ENCODE measurements at places on chromosomes 5 and 9. TPM values are rescaled to one million over a fixed set of nuclear protein-coding genes. Genes with fewer than 3 reads are reported as not detected.

DNA sequence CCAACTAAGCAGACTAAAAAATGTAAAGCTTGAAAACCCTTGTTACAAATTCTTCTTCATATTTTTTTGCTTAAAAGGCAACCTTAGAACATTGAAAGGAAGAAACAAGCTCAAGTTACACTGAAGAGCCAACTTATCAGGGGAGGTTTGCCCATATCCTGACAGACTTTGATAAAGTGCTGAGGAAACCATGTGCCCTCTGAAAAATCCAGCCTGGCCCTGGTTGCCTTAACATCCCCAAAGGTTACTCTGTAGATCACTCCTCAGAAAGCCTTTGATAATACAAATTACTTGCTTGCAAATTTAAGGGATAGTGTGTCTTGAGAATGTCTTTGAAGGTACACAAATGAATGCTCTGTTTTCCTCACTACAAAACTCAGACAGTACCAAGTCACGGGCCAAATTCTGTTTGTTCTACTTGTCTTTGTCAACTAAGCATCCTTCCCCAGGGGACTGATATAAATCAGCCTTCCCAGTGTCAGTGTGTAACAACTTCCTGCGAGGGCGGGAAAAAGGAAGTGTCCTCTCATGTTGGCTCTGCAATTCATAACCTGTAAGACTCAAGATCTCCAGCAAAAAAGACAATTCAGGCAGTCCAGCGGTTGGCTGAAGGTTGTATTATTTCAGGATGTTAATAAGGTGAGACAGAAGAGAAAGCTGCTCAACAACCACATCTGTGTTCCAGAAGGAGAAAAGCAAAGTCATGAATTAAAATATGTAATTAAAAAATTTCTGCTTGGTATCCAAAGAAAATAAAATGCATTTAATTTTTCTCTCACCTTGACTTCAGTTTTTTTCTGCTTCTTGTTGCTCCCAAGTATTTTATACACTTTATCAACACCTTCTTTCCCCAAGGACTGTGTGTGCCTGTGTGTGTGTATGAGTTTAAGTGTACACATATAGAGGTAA is 199.9 kb downstream of the PIK3R1 start:
- no peak for DNase-seq

DNA sequence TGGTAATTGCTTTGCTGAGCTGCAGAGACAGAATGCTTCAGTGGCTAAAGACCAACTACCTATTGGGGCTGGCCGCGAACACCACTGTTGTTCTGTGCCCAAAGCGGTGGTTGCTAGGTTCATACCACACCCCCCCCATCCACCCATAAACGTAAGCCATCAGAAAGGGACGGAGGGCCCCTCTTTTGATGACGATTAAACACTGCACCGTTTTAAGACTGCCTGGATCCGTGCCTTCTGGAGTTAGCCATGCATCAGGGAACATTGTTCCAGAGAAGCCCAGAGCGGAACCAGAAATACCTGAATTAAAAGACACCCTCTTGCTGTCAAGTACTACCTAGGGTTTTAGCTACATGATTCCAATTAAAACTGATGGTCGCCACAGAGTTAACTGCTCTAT is 369.1 kb upstream of the DAP start:
- DNase-seq, result no peak

- no peak for DNase-seq
Observed at GRCh38 chr9:120694559-120694958, 19.7 kb downstream of the MEGF9 start.

GRCh38 chr9:120538339-120538738 is 41.6 kb downstream of the CDK5RAP2 start:
- DNase-seq, result peak; percentile 44

DNA sequence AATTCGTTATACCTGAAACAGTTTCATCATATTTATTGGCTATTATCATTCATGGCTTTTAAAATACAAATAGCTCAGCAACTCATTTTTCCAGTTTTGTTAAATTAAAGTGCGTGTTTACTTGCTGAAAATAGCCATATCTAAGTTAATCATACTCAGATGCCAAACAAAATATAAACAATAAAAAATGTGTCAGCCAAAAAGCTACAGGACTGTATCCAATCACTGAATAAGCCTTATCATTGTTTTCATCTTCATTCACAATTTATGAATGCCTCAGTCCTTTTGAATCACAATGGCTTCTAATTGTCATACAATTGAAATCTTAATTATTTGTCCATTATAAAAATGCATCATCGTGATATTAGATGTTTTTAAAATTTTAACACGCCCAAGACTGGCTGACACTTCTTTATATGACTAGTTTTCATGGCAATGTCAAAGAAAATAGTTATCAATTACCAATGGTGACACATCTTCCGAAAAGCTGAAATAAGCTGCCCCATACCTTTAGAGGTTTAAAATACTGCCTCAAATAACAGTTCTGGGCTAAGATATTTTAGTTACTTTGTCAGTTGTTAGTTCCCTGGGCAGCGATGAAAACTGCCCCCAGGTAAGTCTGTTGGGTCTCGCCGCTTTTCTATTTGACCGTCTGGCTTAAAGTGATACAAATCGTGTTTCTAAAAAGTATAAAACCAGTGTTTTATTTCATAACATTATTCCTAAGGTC is 1.8 kb downstream of the NFIB start:
- DNase-seq, result no peak

DNA sequence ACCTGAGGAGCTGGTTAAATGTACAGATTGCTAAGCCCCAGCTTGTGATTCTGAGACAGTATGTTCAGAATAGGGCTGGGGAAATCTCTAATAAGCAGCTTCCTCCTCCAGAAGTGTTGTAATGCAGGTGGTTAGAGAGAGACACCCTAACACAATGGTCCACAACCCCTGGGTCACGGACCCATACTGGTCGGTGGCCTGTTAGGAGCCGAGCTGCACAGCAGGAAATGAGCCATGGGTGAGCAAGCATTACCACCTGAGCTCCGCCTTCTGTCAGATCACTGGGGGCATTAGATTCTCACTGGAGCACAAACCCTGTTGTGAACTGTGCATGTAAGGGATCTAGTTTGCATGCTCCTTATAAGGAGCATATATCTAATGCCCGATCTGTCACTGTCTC is 61.8 kb downstream of the SLC36A1 start:
- peak; percentile 85 for DNase-seq

DNA sequence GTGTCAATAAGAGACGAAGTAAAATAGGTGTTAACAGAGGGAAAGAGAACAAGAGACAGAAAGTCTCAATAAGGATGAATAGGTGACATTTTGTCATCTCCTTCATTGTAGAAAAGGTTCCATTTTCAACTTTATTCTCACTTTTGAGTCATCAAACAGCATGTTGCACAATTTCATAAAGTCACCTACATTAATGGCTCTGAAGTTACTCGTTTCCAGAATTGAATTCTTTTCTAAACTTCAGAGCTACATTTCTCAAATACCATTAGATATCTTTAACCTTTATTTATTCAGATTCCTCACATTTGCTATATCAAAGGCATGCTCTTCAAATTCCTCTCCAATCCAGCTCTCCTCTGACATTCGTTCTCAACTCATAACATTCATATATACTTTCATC is 13.1 kb downstream of the ADAMTS6 start:
- no peak for DNase-seq

DNA sequence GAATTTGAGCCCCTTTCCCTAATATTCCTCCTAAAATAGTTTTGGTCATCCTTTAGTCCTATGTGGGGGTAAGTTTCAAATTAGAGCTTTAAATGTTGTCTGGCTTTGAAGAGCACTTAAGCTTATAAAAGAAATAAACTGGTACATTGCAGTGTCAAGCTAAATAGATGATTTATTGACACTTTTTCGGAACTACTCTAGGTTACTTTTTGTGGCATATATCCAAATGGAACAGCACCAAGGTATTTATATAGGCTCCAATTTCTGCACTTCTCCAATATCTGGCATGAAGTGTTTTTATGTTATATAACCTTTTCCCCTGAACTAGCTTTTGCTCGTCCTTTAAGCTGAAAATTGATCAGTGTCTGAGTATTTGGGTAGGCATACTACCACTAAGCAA is 402.5 kb downstream of the NFIB start:
- no peak for DNase-seq

- DNase-seq, result no peak
Observed at GRCh38 chr5:16709691-16710433, 93.1 kb upstream of the RETREG1 start.

FGFR4 gene
- total RNA-seq, result 3.4 TPM

ACTBL2 gene
- total RNA-seq, result 0.47 TPM

PCDHGC5 gene
- 1.4 TPM for total RNA-seq
